ENCODE measurements at places on chromosomes 3 and 15. TPM values are rescaled to one million over a fixed set of nuclear protein-coding genes. Genes with fewer than 3 reads are reported as not detected.

The PARP14 gene
- 132 TPM for total RNA-seq

- DNase-seq, result no peak
Measured at GRCh38 chr3:140816372-140817195, 125.1 kb upstream of the SLC25A36 start.

DNA sequence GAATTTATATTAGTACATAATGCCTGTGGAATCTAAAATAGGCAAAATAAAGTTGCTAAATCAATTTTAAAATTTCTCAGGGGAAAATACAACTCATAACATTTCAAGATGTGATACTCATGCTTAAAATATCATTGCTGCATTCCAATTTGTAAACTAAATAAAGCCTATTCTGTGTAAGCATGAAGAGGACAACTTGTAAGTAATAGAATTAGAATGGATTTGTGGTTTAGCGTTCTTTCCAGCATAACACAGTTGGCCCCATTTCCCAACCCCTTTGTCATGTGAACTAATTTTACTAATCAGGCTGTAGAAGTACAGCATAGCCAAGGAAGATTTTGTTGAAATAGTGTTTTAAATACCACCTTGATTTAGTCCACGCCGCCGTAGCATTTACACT lies 437.2 kb downstream of the SI start:
- DNase-seq, result no peak

The CD96 gene
- total RNA-seq, result 323 TPM

The RPS27L gene
- 171 TPM for total RNA-seq

- DNase-seq, result no peak
Measured at GRCh38 chr15:31021067-31021665, 29.7 kb upstream of the MTMR10 start.

The ELL3 gene
- 0.25 TPM for total RNA-seq

- no peak for DNase-seq
Measured at GRCh38 chr15:93138681-93139250, 49.8 kb upstream of the RGMA start.

DNA sequence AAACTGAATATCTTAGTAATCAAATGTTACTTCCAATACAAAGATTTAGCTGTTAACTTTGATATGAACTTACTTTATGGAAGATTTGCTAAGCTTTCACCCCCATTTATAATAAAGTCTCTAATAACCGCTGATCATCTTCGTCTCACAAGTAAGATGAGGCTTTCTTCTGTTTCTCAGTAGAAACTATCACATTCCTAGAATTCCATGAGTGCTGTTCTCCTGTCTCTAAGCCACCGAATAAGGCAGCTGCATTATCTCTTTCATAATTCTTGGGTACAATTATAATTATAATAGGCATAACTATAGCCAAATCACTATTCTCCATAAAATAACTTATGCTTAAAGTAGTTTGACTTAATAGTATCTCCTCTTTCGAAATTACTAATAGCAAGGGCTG lies 18.3 kb upstream of the SETMAR start:
- DNase-seq, result no peak

GRCh38 chr15:33374226-33374914 lies 63.6 kb downstream of the RYR3 start:
- no peak for DNase-seq

The THPO gene
- total RNA-seq, result not detected

The TPM1 gene
- 4.8 TPM for total RNA-seq

- DNase-seq, result no peak
Measured at GRCh38 chr15:47711655-47712054, 5.7 kb upstream of the SEMA6D start.

DNA sequence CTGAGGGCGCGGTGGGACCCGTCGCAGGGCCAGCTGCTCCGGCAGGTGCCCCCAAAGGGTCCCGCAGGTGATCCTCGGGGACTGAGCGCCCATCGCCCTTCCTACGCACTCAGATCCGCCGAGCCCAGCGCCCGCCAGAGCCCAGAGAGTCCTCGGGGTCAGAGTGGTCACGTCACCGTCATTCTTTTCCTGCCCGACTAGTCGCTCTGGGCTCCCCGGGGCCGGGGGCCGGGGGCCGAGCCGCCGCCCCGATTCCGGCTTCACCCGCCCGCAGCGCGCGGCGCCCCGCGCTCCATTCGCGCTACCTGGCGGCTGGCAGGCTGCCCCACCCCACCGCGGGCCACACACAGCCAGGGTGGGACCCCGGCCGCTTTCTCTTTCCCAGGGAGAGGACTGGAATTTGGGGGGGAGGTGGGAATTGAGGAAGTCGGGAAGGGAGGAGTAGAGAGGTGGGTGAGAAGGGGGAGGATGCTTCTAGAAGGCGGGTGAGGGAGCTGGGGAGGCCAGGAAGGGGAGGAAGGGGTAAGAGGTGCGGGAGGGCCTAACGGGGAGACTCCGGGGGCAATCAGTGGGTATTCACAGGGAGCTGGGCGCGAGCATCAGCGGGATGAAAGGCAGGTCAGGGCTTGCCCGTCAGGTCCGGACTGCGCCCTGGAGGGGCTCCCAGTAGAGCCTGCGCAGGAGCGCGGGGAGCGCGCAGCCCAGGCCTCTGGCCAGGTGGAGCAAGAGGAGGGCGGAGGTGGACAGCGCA lies 36.1 kb upstream of the EPHB3 start:
- DNase-seq, result peak; percentile 28

- DNase-seq, result no peak
Measured at GRCh38 chr3:129695230-129695629, 88.8 kb upstream of the PLXND1 start.

The ITGB5 gene
- 0.05 TPM for total RNA-seq

GRCh38 chr15:34883633-34884032 lies 85.9 kb downstream of the AQR start:
- DNase-seq, result no peak

GRCh38 chr3:61796088-61796680 lies 234.8 kb downstream of the PTPRG start:
- no peak for DNase-seq

The GOLGA8J gene
- total RNA-seq, result not detected

DNA sequence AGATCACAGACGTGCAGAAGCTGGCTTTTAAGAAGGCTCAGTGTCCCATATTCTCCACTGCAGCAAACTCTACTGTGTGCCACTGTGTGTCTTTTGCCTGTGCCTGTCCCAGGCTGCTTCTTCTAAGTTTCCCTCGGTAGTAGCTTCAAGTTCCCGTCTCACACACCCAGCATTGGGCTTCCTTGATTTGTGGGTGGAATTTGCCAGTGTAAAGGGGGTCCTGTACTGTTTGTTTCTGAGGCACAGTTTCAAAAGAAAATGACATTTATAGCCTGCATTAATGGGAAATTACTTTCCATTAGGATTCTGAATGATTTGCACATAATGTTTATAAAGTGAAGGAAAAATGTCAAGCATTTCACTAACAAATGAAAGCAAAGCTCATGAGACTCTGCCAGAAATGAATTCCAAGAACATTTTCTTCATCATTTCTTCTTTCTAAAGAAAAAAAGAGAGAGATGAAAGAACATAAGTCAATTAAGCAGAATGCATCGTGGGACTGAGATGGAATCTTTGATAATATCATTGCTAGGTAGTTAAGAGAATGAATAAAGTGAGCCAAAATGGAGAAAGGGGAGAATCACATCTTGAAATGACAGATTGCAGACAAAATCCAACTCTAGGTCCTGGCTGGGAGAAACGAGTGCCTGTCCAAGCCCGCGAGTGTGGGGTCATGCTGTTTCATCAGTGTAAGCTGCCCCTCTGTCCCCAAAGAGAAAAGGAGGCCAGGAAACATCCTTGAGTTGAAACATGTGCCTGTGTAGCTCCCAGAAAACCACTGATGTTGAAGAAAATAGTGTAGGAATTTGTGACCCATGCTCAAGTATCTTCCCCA lies 48.6 kb upstream of the ADAMTSL3 start:
- no peak for DNase-seq

DNA sequence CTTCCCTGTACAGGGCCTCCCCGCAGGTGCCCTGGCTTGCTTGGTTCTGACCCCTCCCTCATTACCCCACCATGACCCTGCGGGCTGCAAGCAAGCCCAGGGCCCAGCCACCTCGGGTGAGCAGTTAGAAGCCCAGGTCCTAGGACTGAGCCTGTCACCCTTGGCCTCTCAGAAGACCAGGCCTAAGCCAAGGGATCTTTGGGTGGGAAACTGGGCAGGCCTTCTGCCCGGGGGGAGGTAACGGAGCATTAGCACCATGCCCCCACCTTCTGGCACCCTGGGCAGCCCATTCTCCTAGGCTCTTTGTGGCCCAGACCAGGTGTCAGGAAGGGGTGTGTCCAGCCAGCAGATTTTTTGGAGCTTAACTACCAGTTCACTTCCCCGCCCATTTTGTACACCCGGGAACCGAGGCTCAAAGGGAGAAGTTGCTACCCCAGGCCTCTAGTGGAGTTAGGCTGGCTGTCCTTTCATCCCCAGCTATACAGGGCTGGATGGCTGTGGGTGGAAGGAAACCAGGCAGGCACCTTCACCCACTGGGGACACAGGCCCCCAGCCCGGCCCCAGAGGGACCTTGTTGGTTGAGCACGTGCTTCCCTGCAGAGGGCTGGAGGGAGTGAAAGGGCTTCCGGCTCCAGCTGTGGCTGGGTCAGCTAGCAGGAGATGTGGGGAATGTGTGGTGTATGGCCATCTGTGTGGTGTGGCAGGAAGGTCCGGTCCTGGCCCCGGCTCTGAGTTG lies 1.4 kb downstream of the CSK start:
- peak; percentile 59 for DNase-seq

DNA sequence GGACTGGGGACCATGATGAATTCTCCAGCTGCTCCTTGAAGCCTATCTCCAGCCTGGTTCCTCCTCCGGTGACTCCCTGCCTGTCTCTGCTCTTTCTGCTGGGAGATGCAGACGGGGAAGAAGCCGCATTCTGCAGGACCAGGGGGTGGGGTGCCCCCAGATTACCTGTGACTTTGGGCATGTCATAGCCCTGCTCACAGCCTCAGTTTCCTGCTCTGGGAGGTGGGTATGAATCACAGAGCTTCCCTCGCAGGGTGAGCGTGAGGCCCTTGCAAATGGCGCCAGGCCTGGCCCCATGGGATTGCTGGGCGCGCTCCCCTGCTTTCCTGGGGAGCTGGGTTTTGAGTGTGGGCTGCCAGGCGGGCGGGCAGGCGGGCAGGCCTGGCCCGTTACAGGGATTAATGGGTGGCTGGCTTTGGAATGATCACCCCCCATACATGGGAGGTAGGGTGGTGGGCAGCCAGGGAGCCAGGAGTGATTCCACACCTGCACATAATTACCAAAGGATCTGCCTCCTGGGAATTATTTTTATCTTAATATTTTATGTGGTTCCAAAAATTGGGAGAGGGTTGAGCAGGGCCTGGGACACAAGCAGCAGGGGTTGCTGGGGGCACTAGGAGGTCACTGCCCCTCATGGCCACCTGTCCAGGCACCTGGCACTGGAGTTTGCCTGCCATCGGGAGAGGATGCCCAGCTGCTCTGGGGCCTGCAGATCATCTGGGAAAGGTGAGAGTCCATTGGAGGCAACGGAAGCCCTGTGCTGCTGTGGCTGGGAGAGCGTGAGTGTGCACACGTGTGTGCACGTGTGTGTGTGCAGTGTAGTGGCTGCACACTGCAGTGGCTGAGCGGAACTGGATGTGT lies 106.8 kb downstream of the WNT7A start:
- no peak for DNase-seq

DNA sequence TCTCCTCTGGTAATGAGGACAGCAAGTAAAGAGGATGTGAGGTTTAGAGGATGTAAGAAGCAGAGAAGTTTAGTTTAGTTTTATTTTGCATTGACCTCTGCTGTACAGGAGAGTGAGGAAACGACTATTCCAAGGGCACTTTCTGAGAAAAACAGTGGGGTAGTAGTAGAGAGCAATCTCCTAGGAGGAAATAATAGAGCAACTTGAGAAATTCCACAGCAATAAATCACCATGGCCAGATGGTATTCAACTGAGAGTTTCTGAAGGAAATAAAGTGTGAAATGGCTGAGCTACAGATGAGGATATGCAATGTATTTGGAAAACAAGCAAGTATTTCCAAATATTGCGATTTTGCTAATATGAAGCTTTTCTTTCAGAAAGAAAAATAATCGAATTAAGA lies 118.9 kb downstream of the DPH6 start:
- DNase-seq, result no peak

The CPB1 gene
- not detected for total RNA-seq

The ASB14 gene
- not detected for total RNA-seq

DNA sequence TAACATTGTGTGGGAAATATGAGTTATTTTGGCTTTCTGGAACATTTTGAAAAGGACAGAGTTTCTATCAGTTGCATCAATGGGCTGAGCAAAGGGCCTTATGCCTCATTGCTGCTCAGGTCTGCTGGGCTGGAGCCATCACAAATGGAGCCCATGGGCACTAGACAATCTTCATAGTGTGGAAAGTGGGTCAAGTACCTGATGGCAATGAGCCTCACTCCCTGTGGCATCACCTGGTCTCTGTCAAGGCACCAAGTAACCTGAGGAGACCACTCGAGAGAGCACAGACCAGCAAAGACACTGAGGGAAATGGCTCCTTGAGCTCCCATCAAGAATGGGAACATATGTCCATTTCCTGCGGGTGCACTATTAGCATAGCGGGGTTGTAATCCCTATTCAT lies 96.7 kb upstream of the PPP2R3A start:
- no peak for DNase-seq

The ZNF502 gene
- total RNA-seq, result 0.86 TPM

DNA sequence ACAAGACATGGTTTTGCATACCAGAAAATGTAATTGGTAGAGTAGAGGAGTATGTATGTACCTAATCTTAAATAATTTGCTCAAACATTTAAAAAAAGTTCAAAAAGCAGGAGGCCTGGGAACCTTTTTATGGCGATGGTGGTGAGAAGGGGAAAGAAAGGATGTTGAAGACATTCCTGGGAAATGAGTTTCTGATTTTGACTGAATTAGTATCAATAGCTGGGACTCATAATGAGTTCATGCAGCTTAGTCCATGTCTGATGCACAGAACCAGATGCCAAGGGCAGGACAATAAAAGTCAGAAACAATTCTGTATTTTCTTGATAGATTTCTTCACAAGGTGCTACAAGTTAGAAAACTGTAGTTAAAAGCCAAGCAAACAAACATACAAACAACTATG lies 395.3 kb downstream of the GAP43 start:
- no peak for DNase-seq

DNA sequence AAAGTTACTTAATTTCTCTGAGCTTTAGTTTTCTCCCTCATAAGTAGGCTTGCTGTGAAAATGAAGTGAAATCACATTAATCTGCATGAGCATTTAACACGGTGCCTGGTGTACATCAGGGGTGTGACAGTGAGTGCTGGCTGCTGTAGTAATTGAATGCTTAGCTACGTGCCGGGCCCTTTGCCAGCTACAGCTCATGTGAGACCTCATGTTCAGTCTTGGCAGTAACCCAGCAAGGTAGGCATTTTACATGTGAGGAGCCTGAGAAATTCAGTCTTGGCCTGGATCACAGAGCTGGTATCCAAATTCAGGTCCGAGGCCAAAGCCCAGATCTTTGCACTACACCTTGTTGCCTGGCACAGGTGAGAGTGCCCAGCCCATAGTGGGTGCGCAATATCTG lies 9.1 kb downstream of the GHRL start:
- DNase-seq, result no peak
